ENCODE measurements at places on chromosomes 4 and X.
A peak's percentile ranks its signal among the peaks of the same experiment; 100 is the strongest.

- DNase-seq, result no peak
Observed at GRCh38 chr4:184115399-184115798, 102.3 kb downstream of the ENPP6 start.

DNA sequence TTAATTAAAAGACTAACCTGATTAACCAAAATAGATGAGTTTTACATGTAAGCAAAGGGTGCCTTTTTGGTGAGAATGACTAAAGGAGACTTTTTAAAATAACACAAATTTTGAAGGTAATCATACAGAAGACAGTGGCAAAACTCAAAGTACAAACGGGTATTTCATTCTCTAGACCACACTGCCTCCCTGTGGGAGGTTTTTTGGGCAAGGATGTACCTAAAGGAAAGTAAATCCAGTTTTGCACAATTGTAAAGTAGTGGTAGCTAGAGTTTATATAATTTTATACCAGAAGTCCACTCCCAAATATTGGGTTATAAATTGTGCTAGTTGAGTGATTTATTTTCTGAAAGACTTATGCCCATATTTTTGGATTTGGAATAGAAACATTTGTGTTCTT is 201.0 kb downstream of the PAPSS1 start:
- peak; percentile 8 for DNase-seq

GRCh38 chr4:142567620-142568451 is 278.3 kb downstream of the INPP4B start:
- DNase-seq, result no peak

DNA sequence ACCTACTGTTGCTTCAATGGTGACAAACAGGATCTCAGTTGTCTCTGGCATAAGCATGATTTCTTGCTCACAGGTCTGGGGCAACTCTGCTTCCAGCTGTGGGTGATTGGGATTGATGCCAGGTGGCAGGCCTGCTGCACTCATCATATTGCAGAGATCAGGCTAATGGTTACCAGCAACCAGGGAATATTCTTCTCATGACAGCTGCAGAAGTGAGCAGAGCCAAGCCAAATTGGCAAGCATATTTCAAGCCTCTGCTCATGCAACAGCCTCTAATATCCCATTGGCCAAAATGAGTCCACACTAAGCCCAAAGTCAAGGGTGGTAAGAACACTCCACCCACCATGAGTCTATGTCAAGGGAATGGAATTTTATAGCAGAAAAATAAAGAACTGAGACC is 26.7 kb upstream of the TBC1D19 start:
- DNase-seq, result no peak

- no peak for DNase-seq
Observed at GRCh38 chr4:24978291-24979075, 52.3 kb downstream of the LGI2 start.

GRCh38 chr4:102815981-102816380 is 11.4 kb downstream of the UBE2D3 start:
- DNase-seq, result no peak

GRCh38 chrX:123918106-123918721 is 43.3 kb upstream of the STAG2 start:
- no peak for DNase-seq

DNA sequence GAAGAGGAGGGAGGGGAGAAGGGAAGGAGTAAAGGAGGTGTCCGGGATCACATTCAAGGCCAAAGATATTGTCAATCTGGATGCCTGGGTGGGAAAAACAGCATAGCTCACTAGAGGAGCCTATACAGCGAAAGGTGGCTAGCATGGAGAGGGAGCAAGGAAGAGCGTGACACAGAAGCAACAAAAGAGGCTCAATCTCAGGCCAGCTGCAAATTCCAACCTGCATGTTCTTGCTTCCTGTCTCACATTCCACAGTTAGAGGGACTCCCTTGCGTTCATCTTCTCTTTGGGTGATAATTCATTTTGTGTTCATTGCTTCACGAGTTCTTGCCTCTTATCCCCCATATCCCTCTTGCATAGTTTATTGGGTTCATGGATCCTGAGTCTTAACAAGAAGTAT is 3.0 kb upstream of the CLNK start:
- DNase-seq, result no peak

DNA sequence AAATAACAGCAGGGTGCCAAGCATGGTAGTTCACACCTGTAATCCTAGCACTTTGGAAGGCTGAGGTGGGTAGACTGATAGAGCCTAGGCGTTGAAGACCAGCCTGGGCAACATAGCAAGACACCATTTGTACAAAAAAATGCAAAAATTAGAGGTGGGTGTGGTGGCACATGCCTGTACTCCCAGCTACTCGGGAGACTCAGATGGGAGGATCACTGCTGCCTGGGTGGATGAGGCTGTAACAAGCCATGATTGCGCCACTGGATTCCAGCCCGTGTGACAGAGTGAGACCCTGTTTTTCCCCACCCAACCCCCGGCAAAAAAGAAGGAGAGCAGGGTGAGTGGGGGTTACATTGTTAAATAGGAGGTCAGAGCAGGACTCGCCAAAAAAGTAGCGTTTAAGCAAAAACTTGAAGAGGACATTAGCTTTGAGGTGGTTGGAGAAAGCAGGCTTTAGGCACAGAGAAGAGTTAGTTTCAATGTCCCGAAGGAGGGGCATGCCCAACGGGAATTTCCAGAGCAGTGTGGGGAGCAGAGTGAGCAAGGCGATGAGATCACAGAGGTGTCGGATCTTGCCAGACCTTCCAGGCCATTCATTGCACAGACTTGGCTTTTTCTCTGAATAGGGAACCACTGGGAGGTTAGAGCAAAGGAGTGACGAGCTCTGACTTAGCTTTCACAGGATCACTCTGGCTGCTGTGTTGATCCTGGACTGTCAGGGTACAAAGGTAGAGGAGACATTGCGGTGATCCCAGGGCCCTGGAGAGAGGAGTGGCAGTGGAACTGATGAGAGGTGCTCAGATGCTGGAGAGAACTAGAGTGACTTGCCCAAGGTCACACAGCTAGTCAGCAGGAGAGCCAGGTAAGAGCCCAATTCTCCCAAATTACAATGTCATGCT is 70.6 kb downstream of the TRAPPC11 start:
- DNase-seq, result no peak

- peak; percentile 6 for DNase-seq
Observed at GRCh38 chrX:134520860-134521390, 61.0 kb downstream of the HPRT1 start.

GRCh38 chr4:97548186-97548585 is 595.1 kb downstream of the STPG2 start:
- no peak for DNase-seq

GRCh38 chrX:2314831-2315365 is 185.9 kb downstream of the DHRSX start:
- no peak for DNase-seq

DNA sequence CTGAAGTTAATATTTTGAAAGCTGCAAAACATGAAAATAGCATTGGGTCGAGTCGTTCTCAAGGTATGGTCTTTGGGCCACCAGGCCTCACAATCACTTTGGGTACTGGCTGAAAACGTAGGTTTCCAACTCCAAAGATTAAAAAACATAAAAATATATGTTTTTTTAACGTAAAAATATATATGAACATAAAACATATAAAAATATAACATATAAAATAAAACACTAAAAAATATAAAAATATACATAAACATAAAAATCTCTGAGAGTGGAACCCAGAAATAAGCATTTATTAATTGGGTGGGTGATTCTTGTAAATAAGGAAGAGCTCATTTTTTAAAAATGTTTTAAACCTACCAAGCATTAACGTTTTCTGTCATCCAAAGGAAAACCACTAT is 666 bp upstream of the PDS5A start:
- no peak for DNase-seq

DNA sequence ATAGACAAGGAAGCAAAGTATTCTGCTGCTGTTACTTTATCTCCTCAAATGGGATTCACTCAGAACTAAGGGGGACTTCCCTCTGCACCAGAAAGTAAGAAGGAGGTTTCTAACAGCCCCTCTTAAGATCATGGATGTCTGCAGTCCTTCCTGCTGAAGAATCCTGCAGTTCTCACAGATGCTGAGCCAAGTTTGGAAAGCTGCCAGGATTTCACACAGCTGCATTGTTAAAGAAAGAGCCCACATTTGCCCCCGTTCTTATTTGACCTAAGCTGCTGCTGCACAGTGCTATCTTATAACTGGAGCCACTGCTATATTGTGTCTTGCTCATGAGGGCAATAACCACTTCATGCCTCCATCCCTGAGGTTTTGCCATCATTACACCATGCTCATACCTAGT is 81.1 kb downstream of the FAAH2 start:
- DNase-seq, result no peak

GRCh38 chr4:188428935-188429334 is 289.7 kb downstream of the TRIML1 start:
- DNase-seq, result no peak

DNA sequence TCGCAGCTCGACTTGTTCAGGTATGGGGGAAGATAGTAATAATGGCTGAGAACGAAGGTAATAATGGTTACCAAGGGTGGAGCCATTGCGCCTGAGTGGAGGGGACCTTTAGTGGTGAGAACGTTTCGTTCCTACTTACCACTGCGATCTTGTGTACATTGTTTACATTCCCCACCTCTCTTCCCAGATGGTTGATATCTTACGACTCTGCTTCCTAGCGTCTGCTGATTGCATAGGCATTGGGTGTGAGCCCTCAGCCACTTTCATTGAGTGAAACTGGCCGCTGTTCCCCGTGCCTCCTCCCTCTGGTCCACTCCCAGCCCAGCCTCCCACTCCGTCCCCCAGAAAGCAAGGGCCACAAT is 850 bp downstream of the IGBP1 start:
- no peak for DNase-seq

DNA sequence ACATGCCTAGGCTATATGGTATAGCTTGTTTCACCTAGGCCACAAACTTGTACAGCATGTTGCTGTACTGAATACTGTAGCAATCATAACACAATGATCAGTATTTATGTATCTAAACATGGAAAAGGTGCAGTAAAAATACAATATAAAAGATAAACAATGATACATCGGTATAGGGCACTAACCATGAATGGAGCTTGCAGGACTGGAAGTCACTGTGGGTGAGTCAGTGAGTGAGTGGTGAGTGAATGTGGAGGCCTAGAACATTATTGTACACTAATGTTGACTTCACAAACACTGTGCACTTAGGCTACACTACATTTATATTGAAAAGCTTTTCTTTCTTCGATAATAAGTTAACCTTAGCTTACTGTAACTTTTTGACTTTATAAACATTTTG is 45.6 kb upstream of the ANK2 start:
- DNase-seq, result no peak

- DNase-seq, result no peak
Observed at GRCh38 chr4:6264225-6264540, 5.5 kb upstream of the WFS1 start.

- DNase-seq, result no peak
Observed at GRCh38 chr4:73732759-73733431, 7.5 kb upstream of the CXCL8 start.

GRCh38 chr4:145061318-145061920 is 36.6 kb downstream of the ANAPC10 start:
- no peak for DNase-seq

DNA sequence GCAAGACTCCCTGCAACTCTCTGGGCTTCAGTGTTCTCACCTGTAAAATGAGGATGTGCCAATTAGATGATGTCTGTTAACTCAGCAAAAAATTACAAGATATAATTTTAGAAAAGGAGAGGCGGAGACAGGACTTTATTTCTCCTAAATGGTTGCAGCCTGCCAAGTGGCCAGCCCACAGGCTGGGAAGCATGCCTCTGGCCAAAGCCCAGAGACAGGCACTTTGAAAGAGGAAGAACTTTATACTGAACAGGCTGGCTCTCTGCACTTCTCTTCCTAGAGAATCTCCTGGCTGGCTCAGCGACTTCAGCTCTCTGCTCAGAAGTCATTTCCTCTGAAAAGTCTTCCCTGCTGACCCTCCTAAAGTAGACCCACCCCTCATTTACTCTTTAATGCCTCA is 3.7 kb downstream of the PRDM5 start:
- DNase-seq, result peak; percentile 14

GRCh38 chr4:168639914-168640313 is 143.1 kb downstream of the PALLD start:
- DNase-seq, result no peak

- no peak for DNase-seq
Observed at GRCh38 chr4:103405415-103405814, 207.3 kb upstream of the CENPE start.

DNA sequence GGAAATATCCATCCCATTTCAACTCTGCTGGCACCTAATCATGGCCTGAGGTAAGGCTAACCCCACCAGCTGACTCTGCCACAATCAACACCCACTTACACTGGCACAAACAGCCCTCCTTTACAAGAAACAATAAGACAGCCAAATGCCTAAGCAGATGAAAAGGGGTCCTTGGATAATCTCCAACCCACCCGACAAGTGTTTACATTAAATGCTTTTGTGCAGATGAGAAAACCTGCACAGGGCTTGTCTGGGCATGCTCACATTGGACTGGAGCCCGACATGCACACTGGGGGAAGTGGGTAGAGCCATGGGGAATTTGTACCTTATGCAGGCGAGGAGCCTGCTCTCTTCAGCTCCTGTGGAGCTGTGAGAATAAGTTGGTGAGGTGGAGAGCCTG is 138.9 kb upstream of the ITM2A start:
- DNase-seq, result no peak
